ENCODE measurements at places on chromosomes 13 and 19.
A peak's percentile ranks its signal among the peaks of the same experiment; 100 is the strongest.

DNA sequence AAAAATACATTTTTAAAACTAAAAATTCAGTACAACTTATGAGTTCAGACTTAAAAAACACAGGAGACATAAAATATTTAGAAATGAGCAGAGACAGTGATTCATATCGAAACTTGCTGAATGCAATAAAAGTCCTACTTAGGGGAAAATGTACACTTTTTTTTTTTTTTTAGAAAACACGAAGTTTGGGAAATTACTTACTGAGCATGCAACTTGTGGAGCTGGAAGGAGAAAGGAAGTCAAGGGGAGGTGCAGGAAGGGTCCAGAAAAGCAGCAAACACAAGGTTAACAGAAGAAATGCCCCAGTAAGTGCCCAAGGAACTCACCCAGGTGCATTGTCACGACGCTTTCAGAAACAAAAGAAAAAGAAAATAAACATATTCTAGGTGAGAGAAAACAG lies 18.6 kb upstream of the LAIR1 start:
- DNase-seq: no peak

DNA sequence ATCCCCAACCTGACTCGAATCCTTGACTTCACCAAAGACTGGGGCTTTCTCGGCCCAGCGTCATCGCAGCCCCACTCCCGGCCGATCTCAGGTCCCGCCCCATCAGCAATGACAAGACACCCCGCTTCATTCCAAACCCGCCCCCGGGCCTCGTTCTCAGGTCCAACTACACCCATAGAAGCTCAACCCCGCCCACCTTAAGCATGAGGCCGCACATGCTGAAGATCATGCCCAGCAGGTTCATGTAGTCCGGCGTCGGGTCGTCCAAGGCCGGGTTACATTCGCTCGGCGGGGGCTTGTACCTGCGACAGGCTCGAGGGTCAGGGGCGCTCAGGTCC lies 2.3 kb downstream of the WDR83 start:
- no peak for DNase-seq

- DNase-seq: peak; percentile 54
Observed at GRCh38 chr13:111911121-111911720, 155.7 kb upstream of the SOX1 start.

- DNase-seq: no peak
Observed at GRCh38 chr13:64007339-64007738, 2591.7 kb upstream of the PCDH20 start.

DNA sequence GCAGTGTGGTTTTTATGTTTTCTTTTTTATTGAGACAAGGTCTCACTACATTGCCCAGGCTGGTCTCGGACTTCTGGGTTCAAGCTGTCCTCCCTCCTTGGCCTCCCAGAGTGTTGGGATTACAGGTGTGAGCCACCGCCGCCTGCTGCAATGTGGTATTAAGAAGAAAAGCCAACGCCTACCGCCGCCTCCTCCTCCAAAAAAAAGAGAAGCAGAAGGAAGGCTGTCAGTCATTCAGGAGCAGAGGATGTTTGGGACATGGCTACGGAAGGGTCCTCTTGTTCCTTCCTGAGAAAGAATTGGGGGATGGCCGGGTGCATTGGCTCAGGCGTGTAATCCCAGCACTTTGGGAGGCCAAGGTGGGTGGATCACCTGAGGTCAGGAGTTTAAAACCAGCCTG lies 1.2 kb downstream of the PPP1R37 start:
- DNase-seq: no peak

GRCh38 chr19:4064496-4065260 lies 2.0 kb downstream of the ZBTB7A start:
- peak; percentile 82 for DNase-seq

- DNase-seq: no peak
Observed at GRCh38 chr19:570937-571565, 1.3 kb upstream of the BSG start.

DNA sequence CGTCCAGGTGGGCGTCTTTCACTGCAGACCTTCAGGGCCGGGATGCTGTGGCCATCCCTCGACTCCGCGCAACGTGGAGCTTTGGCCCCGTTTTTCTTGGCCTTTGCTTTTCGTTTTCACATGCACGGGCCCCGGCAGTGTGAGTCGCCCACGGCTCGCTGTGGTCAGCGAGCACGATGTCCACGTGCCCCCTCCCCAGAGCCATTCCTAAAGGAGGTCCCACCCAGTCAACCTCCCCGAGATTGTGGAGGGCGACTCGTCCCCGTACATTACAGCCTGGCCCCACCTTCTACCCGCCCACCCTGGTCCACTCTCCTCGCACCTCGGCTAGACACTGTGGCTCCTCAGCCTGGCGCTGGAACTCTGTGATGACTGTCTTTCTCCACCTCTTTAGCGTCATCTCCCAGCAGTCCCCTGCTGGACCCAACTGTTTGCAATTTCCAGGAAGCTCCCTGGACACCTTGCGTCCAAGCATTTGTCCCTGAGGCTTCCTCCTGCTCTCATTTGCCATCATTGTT lies 405 bp downstream of the ZNF446 start:
- no peak for DNase-seq

GRCh38 chr13:101917833-101918661 lies 465.6 kb downstream of the ITGBL1 start:
- DNase-seq: no peak

DNA sequence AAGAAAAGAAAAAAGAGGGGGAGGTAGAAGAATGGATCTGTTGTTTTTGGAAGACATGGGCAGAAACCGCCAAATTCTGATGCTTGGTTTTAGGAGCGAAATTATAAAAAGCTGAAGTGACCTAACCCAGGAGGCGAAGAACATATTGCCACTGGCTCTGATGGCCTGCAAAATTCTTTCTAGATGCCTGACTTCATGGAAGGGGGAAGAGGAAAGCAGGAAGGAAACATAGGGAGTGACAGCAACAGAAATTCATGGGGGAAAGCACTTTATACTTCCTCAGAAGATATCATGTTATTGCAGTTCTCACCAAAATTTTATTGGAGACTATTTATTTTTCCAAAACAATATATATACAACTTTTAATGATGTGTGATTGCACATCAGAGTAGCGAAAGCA lies 213.5 kb downstream of the DLEU7 start:
- no peak for DNase-seq

DNA sequence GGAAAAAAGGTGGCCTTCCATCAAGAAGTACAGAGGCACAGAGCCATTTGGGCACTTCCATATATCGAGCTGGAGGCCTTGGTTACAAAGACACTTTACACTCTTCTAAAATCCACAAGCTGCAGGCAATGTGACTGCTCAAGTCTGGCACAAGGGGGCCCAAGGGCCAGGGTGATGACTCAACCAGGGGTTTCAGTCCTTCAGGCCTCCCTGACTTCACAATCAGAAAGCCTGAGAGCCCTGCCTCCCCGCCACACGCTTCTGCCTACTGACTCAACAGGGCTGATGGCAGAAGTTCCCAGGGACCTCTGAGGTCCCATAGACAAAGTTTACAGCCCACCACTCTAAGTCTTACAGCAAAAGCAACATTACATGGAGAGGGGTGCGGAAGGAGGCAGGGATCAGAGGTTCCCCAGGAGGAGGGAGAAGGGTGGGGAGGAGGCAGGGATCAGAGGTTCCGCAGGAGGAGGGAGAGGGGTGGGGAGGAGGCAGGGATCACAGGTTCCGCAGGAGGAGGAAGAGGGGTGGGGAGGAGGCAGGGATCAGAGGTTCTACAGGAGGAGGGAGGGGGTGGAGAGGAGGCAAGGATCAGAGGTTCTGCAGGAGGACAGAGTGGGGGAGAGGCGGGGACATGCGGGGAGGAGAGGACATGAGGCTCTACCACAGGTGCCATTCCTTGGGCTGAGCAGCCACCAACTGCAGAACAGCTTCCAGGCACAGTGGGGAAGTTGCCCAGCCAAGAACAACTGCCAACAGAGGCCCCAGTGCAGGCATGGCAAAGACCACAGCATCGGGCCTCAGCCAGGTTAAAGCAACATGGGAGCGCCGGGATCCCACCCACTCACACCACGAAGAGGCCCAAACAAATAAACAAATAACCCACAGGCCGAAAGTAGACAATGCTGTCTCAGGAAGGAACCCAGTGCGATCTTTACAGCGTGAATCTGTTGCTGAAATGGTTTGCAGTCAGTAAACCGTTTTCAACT lies 52.0 kb downstream of the SLC7A1 start:
- no peak for DNase-seq

DNA sequence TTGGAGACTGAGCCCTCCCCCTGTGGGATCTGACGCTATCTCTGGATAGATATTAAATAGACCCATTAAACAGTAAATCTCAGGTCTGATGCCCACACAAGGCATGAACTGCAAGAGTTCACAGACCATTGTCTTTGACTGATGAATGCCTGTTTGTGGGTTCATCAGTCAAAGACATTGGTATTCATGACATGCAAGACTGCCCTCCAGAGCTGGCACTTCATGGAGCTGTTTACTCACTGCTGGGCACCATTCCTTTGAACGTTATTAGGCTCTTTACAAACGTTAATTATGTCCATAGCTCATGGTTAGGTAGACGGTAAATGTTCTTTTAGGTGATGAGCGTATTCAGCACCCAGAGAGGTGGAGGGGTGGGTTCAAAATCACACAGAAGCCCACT lies 111.8 kb upstream of the PABPC3 start:
- no peak for DNase-seq

- no peak for DNase-seq
Observed at GRCh38 chr19:12701596-12702282, 5.3 kb upstream of the FBXW9 start.

GRCh38 chr19:33248553-33248953 lies 22.9 kb upstream of the SLC7A10 start:
- DNase-seq: no peak

- DNase-seq: no peak
Observed at GRCh38 chr19:8421484-8422461, 8.7 kb downstream of the MARCHF2 start.

DNA sequence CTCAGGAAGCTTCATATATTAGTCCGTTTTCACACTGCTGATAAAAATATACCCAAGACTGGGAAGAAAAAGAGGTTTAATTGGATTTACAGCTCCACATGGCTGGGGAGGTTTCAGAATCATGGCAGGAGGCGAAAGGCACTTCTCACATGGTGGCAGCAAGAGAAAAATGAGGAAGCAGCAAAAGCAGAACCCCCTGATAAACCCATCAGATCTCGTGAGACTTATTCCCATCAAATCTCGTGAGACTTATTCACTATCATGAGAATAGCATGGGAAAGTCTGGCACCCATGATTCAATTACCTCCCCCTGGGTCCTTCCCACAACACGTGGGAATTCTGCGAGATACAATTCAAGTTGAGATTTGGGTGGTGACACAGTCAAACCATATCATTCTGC lies 23.1 kb downstream of the FLT3 start:
- DNase-seq: no peak

- no peak for DNase-seq
Observed at GRCh38 chr13:39038569-39039030, 344 bp downstream of the NHLRC3 start.

DNA sequence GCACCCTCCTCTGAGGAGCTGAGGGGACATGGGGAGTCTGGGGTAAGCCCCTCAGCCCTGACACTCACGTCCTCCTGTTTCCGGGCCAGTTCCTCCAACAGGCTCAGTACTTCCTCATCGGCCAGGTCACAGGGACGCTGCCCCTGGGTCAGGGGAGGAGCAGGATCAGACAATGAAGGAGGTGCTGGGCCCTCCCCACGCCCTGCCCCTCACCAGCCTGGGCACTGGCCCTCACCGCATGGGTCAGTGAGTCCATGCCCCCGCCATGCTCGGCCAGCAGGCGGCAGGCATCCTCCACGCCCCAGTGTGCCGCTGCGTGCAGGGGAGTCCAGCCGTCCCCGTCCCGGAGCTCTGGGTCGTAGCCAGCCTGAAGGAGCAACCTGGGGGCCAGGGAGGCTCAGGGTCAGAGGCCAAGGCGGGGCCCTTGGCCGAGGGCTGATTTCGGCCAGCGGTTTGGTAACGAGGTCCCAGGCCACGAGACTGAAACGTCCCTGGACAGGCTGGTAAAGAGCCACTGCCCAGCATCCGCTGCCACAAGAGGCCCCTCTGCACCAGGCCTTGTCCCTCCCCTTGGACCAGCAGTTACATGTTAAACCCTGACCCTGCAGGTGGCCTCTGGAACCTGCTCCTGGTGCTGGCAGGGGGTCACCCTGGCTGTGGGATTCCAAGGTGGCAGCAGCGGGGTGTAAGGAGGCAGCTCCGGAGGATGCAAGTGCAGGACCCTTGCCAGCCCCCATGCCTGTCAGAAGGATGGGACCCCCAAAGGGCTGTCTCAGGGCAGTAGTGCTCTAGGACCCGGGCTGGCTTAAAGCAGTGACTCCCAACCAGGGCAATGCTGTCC lies 18.5 kb downstream of the PPP1R12C start:
- no peak for DNase-seq

- no peak for DNase-seq
Observed at GRCh38 chr13:33277946-33278345, 7.6 kb downstream of the STARD13 start.

- no peak for DNase-seq
Observed at GRCh38 chr13:42633495-42633894, 59.5 kb downstream of the TNFSF11 start.

GRCh38 chr19:43560687-43561086 lies 14.6 kb downstream of the XRCC1 start:
- no peak for DNase-seq

GRCh38 chr19:35388277-35389054 lies 17.6 kb downstream of the GPR42 start:
- no peak for DNase-seq

DNA sequence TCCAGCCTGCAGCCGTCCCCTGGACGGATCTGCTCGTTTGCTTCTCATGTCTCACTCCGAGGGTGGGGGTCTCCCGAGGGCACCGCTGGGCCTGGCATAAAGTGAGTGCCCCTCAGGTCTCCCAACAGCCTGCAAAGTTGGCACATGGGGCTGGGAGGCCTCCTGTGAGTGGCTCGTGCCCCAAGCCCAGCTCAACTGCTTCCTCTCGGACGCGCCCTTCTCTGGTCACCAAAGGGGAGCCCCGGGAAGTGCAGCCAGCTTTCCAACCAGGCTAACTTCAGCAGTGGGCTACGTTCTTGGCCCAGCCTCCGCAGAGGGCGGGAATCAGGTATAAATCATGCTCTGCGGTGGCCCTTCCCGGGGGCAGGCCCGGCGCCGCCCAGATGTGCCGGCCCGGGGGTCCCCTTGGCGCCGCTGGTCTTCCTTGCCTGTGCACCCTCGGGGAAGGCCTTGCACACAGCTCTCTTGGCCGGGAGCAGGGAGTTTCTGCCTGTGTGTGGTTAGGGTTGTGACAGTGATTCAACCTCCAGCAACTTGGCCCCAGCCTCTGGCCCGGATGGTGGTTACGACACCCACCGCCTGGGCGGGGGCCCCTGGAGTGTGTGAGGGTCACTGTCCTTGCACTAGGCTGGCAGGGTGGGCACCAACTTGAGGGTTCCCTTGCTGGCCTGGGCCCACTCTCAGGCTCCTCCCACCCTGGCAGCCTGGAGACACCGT lies 20.7 kb downstream of the CEBPG start:
- DNase-seq: no peak

DNA sequence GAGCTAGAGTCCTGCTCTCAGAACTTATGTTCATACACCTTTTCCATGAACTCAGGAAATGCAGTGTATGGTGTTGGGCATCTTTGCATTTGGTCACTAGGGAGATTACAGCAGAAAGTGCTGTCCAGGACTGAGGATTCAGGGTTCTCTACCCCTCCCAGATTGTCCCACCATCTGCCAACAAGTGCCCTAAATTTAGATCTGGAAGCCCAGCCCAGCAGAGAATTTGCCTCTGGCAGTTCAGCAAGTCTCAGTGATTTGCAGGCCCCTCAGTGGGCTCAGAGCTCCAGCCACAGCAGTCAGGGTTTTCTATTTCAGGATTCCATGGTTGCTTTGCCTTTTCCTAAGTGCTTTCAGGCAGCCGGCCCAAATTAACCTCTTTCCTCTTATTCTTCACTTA lies 23.4 kb downstream of the CNFN start:
- no peak for DNase-seq

All from coronary artery (tissue), 2 donors.